Purkinje cell (primary cell): ENCODE measurements at places on chromosomes 12 and 14. TPM values are rescaled to one million over a fixed set of nuclear protein-coding genes. Genes with fewer than 3 reads are reported as not detected.

The SERPINA5 gene
- polyA plus RNA-seq = not detected in 2 replicates

The CDH24 gene
- polyA plus RNA-seq = 0.20 TPM in 1 of 2 replicates, not detected in the other

The SVOP gene
- 2.7 and 6.5 TPM in 2 replicates for polyA plus RNA-seq

The KCNH3 gene
- 1.3 TPM in 1 of 2 replicates, not detected in the other for polyA plus RNA-seq

The MGAT4C gene
- 10.2 and 11.8 TPM in 2 replicates for polyA plus RNA-seq

The SLC16A7 gene
- polyA plus RNA-seq = 7.8 and 18.6 TPM in 2 replicates
